ENCODE measurements at places on chromosomes 5 and 9. TPM values are rescaled to one million over a fixed set of nuclear protein-coding genes. Genes with fewer than 3 reads are reported as not detected.

- no peak for DNase-seq
Measured at GRCh38 chr5:109868737-109869136, 179.0 kb downstream of the MAN2A1 start.

DNA sequence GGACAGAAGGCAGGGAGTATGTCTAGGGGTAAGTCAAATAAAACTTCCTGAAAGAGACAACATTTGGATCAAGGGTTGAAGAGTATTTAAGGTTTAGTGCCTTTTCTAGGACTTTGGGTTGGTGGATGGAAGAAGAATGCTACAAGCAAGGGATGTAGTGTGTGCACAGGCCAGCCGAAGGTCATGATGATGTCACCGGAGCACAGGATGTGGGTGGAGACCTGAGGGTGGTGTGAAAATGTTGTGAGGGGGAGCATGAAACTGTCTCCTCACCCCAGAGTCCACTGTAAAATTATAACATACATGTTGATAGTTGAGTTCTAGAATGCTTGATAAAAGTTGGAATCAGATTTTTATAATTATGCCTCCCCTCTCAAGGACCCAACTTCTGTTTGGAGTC, 553.3 kb upstream of the SGCD start:
- no peak for DNase-seq

GRCh38 chr9:131318231-131319085, 28.9 kb downstream of the PLPP7 start:
- no peak for DNase-seq

- DNase-seq = no peak
Measured at GRCh38 chr9:79149585-79149984, 422.2 kb upstream of the TLE4 start.

DNA sequence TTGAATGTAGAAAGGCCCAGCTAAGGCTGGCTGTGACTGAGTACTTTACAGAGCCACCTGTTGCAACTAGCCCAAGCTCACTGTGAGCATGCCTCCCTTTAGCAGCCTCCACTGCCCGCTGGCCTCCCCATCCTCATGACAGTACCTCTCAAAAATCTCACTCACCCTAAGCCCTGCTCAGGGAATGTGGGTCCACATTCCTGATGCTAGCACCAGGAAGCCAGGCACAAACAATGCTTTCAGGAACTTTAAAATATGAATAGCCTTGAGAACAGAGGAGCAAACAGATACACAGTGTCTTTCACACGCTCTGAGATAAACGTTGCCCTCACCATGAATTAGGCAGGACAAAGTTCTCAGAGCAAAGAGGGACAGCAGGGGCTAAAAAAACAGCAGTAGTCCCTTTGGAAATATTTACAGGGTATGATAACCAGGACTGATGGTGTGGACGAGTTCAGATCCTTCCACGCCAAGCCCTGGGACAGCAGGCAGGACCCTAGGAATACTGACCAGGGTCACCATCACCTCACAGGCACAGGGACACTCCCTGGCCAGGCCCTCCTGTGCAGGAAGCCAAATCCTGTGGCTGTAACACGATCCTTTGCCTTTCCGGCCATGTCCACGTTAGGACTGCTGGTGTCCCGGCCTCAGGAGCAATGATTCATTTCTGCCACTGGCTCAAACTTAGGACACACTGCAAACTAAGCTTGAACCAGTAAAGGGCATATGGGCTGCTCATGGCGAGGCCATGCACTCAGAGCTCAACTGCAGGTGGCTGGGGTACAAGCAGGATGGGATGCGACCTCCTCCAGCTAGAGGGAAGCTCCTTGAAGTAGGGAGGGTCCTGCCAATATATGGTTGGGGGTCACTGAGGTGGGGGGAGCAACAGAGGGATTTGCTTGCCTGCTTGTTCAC, 9.6 kb downstream of the ACSL6 start:
- DNase-seq = no peak

GRCh38 chr5:136780518-136780917, 415.2 kb upstream of the TRPC7 start:
- DNase-seq = no peak

- no peak for DNase-seq
Measured at GRCh38 chr9:114315723-114316363, 7.1 kb upstream of the ORM1 start.

PAX5 gene
- 18.1 TPM for total RNA-seq

WNK2 gene
- total RNA-seq = 34.3 TPM

IL11RA gene
- 15.4 TPM for total RNA-seq

GARNL3 gene
- 10.5 TPM for total RNA-seq

FBXL7 gene
- 20.8 TPM for total RNA-seq

AIF1L gene
- 118 TPM for total RNA-seq

Measured in neural crest cell (in vitro differentiated cells).